ENCODE measurements at places on chromosomes 7 and 10.
A peak's percentile ranks its signal among the peaks of the same experiment; 100 is the strongest.

GRCh38 chr10:18306031-18306430 lies 165.8 kb downstream of the CACNB2 start:
- DNase-seq: peak; percentile 37

DNA sequence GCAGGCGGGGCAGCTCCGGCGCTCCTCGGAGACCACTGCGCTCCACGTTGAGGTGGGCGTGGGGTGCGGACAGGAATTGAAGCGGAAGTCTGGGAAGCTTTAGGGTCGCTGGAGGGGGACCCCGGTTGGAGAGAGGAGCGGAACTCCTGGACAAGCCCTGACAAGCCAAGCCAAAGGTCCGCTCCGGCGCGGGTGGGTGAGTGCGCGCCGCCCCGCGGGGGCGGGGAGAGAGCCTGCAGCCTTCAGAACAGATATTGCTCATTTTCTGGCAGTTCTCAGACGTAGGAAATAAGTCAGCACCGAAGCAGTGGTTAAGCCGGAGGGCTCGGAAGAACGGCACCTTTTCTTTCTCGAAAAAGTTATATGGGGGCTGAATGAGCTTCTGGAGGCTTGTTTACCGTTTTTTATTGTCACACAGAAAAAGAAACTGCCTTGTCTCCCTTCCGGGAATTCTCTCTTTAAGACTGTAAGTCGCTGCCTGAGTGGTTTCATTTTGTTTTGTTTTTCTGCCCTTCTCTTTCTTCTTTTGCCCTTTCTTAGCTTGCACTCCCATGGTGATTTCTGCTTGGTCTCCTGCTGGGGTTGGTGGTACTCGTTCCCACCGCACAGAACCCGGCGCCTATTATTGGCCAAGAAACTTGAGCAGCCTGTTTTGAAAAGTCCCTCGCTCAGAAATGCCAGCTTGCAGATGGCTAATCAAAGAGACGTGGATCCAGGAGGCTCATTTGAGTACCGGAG lies 732 bp downstream of the FAS start:
- peak; percentile 93 for DNase-seq

- DNase-seq: no peak
Observed at GRCh38 chr10:123496375-123496774, 169.8 kb upstream of the GPR26 start.

- DNase-seq: no peak
Observed at GRCh38 chr7:27193335-27194001, 6.4 kb downstream of the HOXA13 start.

DNA sequence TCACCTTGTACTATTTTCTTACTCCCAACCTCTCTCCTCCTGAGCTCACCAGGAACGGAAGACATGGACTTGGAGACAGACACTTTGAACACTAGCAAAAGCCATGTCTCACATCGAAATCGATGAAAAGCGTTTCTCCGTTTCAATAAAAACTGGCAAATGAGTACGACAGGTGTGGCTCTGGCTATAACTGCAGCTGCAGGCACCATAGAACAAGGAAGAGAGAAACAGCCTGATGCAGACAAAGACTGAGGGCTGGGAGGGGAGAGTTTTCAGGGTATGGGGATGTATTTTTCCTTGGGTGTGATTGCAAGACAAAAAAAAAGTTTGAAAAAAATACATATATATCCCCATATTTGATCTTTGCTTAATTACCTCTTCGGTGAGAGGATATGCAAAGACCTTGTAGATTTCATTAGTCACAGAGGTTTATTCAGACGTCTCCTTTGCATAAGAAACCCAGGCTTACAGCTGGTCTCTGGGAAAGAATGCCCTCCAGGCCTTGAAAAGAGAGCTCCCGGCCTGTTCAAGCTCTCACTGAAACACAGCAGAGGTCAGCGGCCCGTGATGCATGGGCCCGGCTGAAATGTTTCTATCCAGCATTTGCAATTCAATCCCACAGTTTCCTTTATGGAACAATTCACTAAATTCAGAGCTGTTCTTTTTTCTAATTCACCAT lies 63.1 kb downstream of the TLL2 start:
- no peak for DNase-seq

DNA sequence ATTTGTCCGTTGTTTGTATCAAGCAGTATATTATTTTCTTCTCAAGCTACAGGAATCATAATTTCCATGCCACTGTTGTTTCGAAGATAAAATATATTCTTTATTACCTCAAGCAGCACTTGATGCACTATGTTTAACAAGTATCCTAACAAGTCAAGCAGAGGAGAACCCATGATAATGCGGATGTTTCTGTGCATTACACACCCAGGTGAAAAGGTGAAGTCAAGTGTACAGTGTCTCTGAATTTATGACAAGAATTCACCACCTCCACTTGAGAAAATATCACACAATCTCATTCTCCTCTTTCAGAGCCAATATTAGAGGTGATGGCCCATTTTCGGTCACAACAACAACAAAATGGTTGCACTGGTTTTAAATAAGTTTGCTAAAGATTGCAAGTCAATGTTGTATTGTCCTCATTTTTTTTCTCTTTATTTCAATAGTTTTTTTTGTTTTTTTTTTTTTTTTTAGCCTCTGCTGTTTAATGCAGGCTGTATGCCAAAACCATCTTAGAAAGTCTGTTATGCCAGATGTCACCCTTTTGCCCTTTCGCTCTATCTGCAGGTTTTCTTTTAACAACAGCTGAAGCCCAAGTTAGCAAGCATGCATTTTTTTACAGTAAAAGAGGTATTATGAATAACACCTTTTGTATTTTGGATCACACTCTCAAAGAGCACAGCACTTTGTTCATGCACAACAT lies 568.7 kb upstream of the LRRN3 start:
- DNase-seq: no peak

GRCh38 chr10:14826076-14826829 lies 11.6 kb downstream of the CDNF start:
- DNase-seq: no peak

DNA sequence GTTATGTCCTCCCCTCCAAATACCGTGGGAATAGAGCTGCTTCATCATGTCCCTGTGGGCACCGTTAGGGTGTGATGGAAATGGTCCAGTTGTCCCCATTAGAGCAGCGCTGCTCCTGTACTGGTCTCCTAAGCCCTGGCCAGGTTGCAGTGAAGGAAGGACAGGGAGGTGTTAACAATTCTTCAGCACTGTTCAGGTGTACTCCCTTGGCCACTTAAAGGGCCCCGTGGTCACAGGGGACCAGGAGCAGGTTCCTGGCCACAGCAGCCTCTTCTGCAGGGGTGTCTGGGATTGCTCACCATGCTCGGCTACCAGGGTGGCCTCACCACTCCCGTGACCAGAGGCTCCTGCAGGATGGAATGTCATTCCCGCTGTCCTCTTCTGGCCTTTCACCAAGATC lies 65.8 kb downstream of the MINDY4 start:
- DNase-seq: no peak

GRCh38 chr10:9781666-9782065 lies 1236.0 kb upstream of the CELF2 start:
- DNase-seq: no peak

GRCh38 chr10:124251317-124252065 lies 158.1 kb upstream of the CHST15 start:
- DNase-seq: peak; percentile 44

- DNase-seq: no peak
Observed at GRCh38 chr7:142579946-142580345, 169.3 kb upstream of the PRSS1 start.

Measured in suppressor macrophage treated with lipopolysaccharide for 1 hour (primary cell).